A549 (cell line): ENCODE measurements at places on chromosomes 11 and 22.

DNA sequence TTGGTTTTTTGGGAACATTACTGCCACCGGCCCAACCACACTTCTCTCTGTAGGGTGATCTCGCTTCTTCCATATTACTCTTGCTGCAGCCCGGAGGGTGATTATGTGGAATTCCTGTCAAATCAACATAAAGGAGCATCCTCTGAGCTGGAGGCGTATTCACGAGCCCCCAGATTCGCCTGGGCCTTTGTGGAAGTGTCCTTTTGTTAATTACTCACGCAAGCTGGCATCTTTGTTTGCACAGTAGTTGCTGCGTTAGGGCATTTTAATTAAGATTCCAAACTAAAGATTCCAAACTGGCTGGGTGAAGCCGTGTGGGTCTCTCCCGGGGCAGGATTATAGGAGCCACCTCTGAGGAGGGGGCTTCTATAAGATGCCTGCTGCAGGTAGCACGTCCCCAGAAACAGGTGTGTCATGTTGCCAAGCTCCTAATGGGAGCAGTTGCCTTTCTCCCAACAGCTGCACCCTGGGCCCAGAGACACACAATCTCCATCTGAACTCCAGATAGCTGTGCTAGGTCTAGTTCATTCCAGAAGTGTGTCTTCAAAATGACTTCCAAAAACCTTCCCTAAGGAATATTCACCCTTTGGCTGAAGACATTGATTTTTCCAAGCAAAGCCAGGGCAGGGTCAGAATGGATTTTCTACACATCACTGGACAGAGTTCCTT lies 40.9 kb downstream of the SHISAL1 start:
- no peak for DNase-seq

- no peak for DNase-seq
Observed at GRCh38 chr11:92894197-92894596, 75.3 kb upstream of the MTNR1B start.

DNA sequence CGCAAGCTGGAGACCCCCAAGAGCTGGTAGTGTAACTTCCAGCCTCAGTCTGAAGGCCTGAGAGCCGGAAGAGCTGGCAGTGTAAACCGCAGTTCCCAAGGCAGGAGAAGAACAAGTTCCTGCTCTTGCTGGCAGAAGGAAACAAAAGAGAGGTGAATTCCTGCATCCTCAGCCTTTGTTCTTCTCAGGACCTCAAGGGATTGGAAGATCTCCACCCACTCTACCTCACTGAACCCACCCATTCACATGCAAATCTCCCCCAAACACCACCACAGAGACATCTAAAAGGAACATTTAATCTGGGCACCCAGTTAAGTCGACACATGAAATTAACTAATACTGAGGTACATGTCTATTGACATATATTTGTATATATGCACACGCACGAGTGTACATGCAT lies 1310.3 kb downstream of the TBC1D22A start:
- DNase-seq: no peak

DNA sequence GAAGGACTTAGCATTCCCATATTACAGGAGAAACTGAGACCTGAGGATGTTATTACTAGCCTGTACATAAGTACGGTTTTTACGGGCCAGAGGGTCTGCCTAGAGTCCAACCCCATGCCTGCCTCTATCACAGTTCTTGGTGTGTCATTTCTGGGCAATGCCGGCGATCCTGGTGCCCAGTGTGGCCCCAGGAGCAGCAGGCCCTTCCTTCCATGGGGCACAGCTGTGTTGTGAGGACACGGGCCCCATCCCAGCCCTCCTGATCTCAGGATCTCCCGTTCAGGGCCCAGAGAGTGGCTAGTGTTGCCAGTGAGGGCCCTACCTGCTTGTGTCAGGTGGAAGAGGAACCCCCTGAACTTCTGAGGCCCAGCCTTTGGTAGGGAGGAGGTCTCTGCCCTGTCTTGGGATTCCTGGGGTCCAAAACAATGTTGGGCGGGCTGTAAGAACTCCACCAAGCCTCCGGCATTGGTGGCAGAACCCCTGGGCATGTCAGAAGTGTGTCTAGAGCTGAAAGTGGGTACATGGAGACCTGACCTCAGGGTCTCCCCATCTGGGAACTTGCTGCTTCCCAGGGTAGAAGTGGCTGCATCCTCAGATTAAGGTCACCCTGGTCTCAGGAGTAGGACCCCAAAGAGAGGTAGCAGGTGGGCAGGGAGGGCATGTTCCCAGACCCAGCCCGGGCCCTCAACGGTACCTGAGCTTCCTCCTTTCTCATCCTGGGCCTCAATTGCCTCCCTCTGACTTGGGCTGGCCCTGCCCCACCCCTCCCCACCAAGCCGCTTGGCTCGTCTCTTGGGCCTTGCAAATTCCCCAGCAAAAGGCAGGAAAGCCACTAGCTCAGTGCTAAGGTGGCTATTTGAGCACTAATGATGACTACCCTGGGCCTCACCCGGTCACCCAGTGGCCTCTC lies 74.6 kb upstream of the KCNQ1OT1 start:
- DNase-seq: no peak

DNA sequence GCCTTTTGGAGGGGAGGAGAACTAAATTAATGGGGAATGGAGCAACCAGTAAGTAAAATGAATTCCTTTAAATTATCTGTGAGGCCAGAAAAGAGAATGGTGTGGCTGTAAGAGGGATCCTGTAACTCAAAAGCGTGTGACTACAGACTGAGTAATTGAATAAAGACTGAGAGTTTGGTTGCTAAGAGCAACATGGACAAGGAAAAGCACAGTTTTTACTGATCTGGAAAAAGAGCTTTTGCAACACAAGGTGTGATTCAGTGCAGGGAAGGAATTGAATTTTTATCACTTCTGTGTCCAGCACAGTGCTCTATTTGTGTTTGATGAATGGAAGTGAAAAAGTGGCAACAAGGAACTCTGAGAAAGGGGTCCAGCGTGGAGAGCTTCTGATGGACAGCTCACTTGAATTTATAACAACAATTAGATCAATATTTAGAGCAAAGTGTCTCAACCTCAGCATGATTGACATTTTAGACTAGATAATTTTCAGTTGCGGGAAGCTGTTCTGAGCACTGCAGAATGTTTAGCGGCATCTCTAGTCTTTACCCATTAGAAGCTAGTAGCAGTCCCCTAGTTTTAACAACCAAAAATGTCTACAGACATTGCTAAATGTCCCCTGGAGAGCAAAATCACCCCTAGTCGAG lies 202.8 kb upstream of the BDNF start:
- no peak for DNase-seq
